ENCODE measurements at places on chromosomes 5 and 9. TPM values are rescaled to one million over a fixed set of nuclear protein-coding genes. Genes with fewer than 3 reads are reported as not detected.

GRCh38 chr9:102225841-102226441, 487.5 kb upstream of the GRIN3A start:
- no peaks in the 10 kb centered on the region for H3K4me1 ChIP-seq
- no peaks in the 10 kb centered on the region for H3K36me3 ChIP-seq
- no peaks in the 10 kb centered on the region for H3K27me3 ChIP-seq
- no peak for DNase-seq
- H3K27ac ChIP-seq = peak overlapping the region; percentile 33

The PTGES2 gene
- 137 TPM for total RNA-seq

GRCh38 chr5:60959156-60959555, 14.2 kb downstream of the NDUFAF2 start:
- no peaks in the 10 kb centered on the region for H3K36me3 ChIP-seq
- H3K4me3 ChIP-seq = no peak overlapping the region
- H3K4me1 ChIP-seq = no peaks in the 10 kb centered on the region
- DNase-seq = no peak
- H3K27me3 ChIP-seq = no peaks in the 10 kb centered on the region

The ADGRV1 gene
- total RNA-seq = 70.6 TPM

- H3K4me1 ChIP-seq = no peaks in the 10 kb centered on the region
- no peak overlapping the region for H3K27ac ChIP-seq
- H3K36me3 ChIP-seq = no peaks in the 10 kb centered on the region
- H3K27me3 ChIP-seq = peaks cover 41% of the 10 kb centered on the region
Measured at GRCh38 chr5:6701491-6701890, 11.7 kb upstream of the TENT4A start.

GRCh38 chr9:122816163-122816867, 12.1 kb downstream of the PDCL start:
- H3K4me1 ChIP-seq = peaks cover under 1% of the 10 kb centered on the region
- H3K27me3 ChIP-seq = no peaks in the 10 kb centered on the region
- H3K4me3 ChIP-seq = no peak overlapping the region
- no peak for DNase-seq
- H3K36me3 ChIP-seq = peaks cover 34% of the 10 kb centered on the region

DNA sequence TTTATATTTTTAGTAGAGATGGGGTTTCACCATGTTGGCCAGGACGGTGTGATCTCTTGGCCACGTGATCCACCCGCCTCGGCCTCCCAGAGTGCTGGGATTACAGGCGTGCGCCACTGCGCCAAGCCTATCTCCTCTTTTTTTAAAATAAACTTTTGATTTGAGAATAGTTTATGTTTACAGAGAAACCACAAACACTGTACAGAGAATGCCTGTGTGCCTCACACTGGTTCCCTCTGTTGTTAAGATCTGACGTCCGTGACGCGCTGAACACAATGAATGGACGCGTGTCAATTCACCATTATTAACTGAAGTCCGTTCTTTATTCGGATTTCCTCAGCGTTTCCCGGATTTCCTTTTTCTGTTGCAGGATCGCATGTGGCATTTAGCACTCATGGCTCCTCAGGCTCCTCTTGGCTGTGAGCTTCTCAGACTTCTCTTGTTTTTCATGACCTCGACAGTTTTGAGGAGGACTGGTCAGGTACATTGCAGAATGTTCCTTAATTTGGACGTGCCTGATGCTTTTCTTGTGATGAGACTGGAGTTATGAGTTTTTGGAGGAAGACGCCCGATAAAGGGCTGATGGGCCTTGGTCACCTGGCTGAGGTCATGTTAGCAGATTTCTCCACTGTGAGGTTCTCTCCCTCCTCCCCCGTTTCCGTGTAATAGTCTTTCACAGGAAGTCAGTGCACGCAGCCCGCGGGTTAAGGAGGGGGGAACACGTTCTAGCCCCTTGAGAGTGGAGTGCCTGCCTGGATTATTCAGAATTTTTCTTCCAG, 69.6 kb downstream of the ANKRD33B start:
- H3K4me1 ChIP-seq = peaks cover 4% of the 10 kb centered on the region
- H3K27ac ChIP-seq = no peak overlapping the region

Data from K562 (cell line).